Neural crest cell (in vitro differentiated cells): ENCODE measurements at places on chromosomes 4 and X.

DNA sequence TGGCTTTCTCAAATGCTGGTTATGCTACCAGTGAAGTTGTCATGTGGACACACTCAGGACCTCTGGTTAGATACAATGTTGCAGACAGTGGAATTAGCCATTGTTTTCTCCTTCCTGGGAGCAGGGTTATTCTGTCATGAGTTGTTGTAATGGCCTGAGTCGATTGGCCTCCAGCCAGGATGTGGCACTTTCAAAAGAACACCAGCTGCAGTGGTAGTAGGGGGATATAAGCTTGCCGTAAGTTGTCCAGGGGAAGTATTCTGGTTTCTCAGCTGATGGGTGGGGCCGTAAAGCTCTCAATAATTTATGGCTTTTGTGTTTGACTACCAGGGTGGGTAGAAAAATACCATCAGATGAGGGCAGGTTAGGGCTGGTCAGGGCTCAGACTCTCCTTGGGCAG lies 697.5 kb upstream of the GNPDA2 start:
- DNase-seq, result no peak

GRCh38 chr4:184279496-184280061 lies 61.9 kb upstream of the ENPP6 start:
- DNase-seq, result no peak

DNA sequence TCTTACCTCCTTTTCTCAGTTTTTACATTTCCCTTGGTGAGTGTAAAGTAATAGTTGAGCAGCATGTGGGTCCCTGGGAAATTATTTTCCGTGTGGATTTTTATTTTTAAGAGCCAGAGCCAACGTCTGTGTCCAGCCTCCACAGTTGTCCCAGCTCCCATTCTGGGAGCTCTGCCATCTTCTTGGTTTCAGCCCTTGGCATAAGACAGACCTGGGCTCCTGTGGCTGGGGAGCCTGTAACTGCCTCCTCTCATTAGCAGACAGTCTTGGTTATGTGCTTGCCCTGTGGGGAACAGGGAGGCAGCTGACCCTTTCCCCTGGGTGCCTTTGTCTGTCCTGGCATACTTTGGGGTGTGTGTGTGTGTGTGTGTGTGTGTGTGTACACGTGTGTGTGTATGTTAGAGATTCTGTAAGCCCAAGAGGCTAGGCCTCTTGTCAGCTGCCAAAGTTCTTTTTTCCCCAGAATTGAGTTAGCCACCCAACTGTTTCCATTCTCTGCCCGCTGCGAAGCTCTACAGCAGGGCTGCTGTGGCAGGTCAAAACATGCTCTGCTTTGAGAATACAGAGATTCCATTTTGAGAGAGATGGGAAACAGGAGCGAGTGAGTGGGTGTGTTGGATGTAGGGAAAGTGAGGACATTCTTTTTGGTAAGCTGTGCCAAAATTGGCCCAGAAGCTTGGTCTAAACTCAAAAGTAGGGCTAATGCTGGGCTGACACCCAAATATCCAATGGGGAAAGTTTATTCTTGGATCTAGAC lies 140.7 kb downstream of the TMEM164 start:
- DNase-seq, result no peak

GRCh38 chr4:183986971-183987946 lies 82.2 kb downstream of the STOX2 start:
- DNase-seq, result peak; percentile 63

DNA sequence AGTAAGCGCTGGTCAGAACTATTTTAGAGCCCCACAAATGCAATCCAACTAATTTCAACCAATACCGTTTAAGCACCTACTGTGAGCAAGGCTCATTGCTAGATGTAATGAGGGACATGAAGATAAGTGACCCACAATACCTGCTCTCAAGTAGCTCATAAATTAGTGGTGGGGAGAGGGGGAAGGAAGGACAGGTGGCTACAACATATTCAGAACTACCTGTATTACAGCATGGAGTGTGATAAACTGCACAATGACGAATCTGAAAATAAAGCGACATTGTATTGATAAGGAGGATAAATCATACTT lies 311.6 kb upstream of the DIAPH2 start:
- DNase-seq, result no peak

- no peak for DNase-seq
These were observed 39.4 kb upstream of the NR3C2 start for GRCh38 chr4:148481636-148482035.

DNA sequence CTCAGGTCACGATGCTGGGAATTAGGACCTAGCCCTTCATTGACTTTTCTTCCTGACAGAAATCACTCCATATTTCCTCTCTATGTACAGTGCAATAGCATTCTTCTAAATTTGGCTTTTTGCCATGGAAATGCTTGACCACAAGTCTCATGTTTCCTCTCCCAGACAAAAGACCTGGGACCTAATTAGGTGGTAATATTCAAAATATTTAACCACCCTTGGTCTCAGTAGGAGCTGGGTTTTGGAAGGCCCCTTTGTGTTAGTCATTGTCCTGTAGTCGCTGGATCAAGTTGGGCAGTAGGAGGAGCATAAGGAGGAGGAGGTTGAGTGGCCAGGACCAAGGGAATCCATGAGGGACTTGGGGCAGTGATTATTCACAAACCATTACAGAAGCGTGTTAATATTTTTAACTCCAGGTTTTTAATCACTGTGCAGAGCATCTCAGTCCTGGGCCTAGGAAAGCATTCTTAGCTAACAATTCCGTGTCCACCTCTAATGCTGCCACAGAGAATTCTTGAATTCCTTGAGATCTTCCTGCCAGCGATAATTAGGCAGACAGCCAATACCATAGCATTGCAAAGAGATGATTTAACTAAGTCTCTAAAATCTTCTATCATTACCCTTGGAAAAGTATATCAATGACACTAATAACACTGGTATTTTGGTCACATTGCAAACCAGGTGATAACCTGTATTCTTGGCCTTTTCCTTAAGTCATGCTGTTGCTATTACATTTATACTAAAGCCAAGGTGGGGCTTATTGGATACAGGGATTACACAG lies 25.0 kb upstream of the SHROOM4 start:
- DNase-seq, result no peak

DNA sequence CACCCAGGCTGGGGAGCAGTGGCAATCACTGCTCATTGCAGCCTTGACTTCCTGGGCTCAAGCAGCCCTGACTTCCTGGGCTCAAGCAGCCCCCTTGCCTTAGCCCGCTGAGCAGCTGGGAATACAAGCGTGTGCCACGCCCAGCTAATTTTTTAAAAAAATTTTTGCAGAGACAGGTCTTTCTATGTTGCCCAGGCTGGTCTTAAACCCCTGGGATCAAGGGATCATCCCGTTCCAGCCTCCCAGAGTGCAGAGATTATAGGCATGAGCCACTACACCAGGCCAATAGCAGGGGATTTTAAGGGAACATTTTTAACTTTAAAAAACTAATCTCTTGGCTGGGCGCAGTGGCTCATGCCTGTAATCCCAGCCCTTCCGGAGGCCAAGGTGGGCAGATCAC lies 5.3 kb upstream of the SLC34A2 start:
- DNase-seq, result no peak

DNA sequence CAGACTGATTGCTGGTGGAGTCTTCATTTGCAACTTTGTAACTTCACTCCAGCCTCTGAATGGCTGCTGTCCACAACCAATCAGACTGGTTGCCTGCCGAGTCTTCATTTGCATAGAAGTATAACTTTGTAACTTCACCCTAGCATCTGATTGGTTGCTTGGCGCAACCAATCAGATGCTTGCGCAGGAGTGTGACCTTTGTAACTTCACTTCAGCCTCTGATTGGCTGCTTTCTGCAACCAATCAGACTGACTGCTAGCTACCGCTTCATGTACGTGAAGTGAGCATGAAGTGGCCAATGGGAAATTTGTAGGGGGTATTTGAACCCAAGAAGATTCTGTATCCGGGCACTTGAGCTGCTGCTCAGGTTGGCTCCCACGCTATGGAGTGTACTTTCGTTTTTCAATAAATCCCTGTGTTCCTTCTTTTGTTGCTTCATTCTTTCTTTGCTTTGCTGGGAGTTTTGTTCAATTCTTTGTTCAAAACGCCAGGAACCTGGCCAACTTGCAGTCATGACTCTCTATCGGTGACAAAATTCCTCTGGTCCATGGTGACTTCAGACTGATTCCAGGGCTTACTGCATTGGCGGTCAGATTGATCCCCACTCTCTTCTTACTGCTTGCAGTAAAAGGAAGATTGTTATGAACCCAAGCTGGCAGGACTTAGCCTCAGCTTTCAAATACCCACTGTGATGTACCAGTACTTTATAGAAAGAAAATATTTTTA lies 46.4 kb upstream of the FGG start:
- no peak for DNase-seq

DNA sequence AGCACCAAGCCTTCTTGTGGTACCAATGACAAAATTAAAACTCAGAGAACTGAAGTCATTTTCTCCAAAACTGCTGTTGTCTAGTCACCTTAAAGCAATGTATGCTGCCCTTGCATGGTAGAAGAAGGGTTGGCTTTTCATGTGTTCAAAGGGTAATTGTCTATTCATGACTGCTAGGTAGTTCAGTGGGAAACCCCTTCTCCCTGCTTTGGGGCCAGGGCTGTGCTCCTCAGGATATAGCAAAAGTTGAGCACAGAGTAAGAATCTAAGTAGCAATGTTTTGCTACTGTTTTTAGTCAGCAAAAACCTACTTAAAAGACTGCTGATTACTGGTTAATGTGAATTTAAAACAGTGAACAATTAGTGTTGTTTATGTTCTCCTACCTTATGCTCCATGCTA lies 30.8 kb upstream of the FAM9B start:
- DNase-seq, result no peak

DNA sequence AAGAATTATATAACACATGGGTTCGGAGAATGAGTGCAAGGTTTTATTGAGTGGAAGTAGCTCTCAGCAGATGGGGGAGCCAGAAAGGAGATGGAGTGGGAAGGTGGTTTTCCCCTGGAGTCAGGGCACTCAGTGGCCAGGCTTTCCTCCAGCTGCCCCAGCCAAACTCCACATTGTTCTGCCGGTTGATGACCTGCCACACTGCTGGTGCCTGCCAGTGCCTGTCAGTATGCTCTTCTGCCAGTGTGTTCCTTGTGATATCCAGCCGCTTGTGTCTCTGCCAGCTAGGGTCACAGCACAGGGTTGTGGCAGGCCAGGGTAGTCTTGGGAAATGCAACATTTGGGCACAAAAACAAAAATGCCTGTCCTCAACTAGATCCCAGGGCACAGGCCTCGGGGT lies 604.8 kb upstream of the TECRL start:
- DNase-seq, result no peak

GRCh38 chr4:13984991-13985800 lies 357.7 kb upstream of the BOD1L1 start:
- DNase-seq, result no peak

DNA sequence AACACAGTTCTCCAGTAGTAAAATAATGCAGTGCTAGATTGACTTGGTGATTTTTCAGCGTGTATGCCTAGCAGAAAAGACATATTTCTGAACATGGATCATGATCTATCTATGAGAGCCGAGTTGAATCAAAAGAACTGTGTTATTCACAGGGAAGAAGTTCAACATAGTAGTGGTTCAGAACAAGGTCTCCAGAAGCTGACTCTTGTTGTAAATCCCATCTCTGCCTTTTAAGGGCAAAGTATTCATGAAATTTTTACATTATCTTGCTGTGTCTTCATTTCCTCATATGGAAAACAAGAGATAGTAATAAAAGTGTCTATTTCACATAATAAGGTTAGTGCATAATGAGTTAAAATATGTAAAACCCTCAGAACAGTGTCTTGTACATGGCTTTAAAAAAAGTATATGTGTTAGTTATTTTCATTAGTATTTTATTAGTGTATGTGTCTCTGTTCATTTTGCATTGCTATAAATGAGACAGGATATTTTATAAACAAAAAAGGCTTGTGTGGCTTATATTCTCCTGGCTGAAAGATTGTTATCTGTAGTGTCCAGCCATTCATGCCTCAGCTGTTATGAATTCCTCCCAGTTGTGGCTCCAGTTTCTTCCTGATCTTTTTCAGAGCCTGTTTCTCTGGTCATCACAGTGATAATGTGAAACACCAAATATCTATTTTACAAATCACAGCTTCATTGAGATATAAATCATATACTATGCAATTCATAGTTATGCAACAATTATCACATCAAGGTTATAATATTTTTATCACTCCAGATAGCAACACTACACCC lies 1351.2 kb downstream of the STIM2 start:
- DNase-seq, result no peak

- DNase-seq, result peak; percentile 71
These were observed 75.1 kb downstream of the PRKX start for GRCh38 chrX:3638280-3638873.

DNA sequence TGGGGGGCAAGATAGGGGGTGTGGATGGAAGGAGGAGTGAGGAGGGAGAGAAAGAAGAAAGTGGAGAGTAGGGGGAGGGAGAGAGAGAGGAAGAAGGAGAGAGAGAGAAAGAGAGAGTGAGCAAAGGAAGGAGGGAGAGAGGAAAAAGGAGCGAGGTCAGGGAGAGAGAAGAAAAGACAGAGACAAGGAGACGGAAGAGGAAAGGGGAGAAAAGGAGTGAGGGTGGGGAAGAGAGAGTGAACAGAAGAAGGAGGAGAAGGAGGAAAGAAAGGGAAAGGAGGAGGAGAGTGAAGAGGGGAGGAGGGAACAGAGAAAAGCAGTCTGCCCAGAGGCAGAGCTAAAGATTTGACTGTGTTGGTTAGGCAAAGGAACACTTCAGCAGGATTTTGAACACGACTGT lies 181.6 kb downstream of the MID1IP1 start:
- DNase-seq, result no peak

DNA sequence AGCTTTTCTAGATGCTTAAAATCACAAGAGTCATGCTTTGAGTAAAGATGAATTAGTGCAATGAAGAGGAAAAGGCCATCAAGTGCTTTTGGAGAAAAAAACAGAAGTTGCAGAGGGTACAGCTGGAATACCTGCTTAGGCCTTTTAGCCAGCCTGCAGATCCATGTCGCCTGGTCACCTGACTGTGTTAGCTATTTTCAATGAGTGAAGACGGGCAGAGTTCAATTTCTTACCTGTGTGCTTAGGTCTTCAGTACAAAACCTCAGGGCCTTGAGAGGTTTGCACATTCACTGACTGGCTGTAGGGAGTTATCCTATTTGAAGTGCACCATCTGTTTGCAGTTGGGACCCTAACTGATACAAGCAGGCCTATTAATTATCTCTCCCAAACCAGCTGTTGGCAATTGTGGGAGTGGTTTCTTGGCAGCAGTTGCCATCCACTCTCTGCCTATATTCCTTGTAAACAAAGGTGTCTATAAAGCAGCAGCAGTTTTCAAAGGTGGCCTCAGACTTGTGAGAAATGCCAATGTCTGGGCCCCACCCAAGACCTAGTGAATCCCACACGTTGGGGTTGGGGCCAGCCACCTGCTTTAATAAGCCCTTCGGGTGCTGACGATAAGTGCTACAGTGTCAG lies 16.3 kb upstream of the FAT1 start:
- no peak for DNase-seq

- DNase-seq, result no peak
These were observed 101.3 kb upstream of the BANK1 start for GRCh38 chr4:101689220-101689619.
